Mammary epithelial cell (primary cell): ENCODE measurements at places on chromosomes 4 and X. TPM values are rescaled to one million over a fixed set of nuclear protein-coding genes. Genes with fewer than 3 reads are reported as not detected.

MORF4L2 gene
- 433 and 465 TPM in 2 replicates for total RNA-seq

HSFX2 gene
- total RNA-seq, result not detected in 2 replicates

PAGE2B gene
- not detected in 2 replicates for total RNA-seq

TGIF2LX gene
- total RNA-seq, result not detected

SLC49A3 gene
- not detected in 2 replicates for total RNA-seq

UCP1 gene
- not detected in 2 replicates for total RNA-seq

P2RY10 gene
- not detected for total RNA-seq

FMR1NB gene
- not detected for total RNA-seq

SLC10A4 gene
- 0.21 TPM in 1 of 2 replicates, not detected in the other for total RNA-seq

FREM3 gene
- not detected in 2 replicates for total RNA-seq

NR3C2 gene
- total RNA-seq, result 0.40 and 0.69 TPM in 2 replicates

VSIG4 gene
- not detected for total RNA-seq

PDGFRA gene
- 2.2 TPM for total RNA-seq
